Stimulated activated CD8-positive, alpha-beta memory T cell treated with anti-CD3 and anti-CD28 coated beads, Interleukin-7, amount 100 ng/mL, for 24 hours (primary cell): ENCODE measurements at places on chromosomes 12 and 14.

DNA sequence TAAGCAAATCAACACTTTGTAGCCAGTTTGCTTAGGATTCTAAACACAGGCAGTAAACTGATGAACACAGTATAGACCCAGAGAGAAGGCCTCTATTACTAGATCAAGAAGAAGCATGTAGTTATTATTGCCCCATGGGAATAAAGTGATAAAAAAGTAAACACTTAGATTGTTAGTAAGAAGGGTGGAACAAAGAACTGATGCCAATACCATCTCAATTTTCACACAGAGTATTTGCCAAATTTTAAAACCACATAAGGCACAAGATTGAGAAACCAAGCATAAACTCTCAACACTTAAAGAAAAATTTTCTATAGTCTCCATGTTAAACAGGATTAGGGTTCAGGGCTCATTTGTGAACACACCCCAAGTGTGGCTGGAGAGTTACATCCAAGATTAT is 77.0 kb upstream of the SYT1 start:
- DNase-seq: no peak

DNA sequence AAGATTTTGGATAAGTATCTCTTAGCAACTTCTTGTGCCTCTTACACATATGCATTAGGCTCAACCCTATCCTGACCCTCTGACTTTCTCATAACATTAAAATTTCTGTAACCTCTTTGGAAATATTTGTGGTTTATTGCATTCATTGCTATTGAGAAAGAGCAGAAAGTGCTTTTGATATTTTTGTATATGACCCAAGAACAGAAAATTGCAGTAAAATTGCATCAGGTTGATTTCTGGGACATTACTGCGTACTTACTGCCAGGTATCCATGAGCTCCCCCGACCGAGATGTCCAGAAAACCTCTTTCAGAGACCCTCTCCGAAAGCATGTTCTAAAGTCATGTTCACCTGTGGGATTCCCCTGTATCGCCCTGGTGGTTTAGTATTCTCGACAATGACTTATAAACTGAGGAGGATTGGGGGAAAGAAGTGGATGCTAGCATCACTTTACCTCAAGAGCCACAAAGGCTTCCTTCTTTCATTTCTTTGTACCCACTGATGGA is 14.5 kb upstream of the IL22 start:
- no peak for DNase-seq

DNA sequence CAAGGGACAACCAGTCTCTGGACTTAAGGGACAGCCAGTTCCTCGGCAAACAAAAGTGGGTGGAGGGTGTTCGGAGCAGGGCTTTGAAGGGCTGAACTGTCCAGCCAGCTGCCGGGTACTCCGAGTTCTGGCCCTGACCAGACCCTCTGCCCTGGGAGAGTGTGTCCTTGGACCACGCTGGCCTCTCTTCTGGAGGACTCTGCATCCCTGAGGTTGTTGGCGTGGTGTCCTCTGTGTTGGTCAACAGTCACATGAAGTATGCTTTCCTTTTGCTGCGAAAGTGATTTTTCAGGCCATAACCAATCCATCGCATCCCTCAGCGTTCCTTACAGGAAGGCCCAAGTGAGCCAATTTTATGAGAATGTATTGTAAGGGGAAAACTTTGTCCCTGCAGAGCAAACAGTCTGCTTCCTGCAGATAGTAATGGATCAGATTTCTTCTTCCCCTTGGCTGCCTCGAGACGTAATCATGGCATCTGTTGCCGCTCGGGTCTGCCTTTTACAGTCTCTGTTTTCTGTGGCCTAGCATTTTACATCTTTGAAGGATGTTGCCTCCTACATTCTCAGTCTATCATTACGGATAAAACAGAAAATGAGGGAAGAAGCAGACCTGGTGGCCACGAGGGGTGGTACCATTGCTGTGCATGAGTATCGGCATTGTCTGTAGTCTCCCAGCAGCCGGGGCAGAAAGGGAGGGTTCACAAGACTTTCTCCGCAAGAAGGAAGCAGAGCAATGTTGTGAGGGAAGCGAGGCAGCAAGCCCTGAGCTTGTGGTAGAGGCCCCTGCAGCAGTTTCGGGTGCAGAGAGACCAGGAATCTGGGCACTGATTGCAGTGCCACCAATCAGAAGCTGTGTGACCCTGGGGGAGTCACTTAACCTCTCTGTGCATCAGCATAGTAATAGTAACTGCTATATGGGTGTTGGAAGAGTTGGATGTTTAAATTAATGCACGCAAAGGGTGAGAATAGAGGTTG is 47.4 kb downstream of the SMIM41 start:
- DNase-seq: no peak

- no peak for DNase-seq
These were observed 169.9 kb downstream of the DICER1 start for GRCh38 chr14:94987409-94987808.

DNA sequence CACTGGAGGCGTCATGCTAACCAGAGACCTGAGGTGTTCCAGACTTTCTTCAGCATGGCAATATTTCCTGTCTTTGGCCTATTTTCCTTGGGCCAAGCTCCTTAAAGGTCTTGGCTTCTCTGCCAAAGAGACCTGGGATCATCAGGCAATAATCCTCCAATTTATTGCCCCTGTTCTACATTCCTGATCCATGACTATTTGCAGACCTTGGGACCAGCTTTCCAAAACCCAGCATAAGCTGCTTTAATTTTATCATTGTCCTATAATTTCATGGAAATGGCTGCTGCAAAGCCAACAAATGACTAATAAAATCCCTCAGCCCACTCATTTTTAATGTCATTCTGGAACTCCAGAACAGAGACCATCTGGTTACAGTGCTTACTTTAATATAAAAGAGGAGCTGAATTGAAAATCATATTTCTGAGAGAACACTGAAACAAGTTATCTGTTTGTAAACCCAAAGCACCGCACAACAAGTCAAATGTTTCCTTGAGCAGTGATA is 166.9 kb upstream of the BTG1 start:
- DNase-seq: no peak

DNA sequence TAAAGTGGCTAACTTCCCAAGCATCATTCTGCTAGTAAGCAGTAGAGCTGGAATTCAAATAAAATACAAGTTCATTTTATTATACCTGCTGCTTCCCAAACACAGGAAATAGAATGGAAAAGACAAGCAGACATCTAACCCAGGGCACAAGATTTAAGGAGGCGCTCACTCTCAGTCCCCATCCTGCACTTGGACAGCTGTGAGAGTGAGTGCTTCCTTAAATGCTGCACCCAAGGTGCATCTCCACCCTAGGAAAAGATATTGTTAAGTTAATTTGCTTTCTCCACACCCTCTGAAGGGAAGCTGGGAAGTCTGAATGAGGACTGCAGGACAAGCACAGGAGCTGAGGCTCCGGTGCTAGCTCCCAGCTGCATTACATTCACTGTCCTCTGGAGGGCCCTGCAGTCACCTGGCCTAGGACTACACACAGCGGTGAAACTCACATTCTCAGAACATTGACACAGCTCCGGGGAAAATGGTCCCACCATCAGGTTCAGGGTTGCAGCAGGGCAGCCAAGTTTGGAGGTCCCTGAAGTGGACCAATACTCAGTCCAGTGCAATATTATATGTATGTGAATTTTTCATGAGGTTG is 14.2 kb downstream of the HEBP1 start:
- DNase-seq: no peak

- DNase-seq: no peak
These were observed 36.8 kb upstream of the VPS33A start for GRCh38 chr12:122303068-122303467.

DNA sequence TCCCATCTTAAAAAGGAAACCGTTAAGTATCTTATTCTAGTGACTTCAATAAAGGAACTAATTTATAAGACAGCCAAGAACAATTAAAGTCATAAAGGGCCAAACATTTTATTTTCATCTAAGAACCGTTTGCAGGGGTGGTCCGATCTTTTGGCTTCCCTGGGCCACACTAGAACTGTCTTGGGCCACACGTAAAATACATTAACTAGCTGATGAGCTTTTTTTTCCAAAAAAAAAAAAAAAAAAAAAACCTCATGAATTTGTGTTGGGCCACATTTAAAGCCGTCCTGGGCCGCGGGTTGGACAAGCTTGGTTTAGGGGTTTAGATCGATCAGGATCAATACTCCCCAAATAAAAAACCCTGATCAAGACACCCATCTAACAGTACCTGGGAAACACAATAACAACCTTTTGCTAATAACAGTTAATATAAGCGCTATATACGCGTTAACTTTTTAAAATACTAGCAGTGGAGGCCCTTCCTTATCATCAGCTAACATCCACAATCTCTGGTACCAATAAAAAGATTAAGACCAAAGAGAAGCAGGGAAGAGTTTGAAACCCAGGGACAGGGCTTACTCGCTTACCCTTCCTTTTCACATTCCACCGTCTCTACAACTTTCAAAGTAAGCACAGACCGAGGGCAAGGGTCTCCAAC is 1.1 kb downstream of the NAP1L1 start:
- no peak for DNase-seq

DNA sequence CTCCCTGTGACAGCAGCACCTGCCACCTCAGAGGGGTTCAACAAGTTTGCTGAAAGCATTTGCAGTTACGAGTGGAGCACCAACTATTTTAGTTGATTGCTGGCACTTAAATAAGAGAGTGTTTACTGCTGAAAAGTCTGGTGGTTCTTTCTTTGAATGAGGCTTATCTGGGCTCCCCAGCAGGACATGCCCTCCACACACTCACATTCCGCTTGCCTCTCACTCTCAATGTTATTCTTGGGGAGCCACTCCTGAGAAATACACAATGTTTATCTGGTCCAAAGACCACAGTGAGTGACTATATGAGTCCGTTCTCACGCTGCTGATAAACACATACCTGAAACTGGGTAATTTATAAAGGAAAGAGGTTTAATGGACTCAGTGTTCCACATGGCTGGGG is 31.9 kb downstream of the NT5DC3 start:
- DNase-seq: no peak

GRCh38 chr12:20716985-20717384 is 21.9 kb downstream of the SLCO1C1 start:
- DNase-seq: no peak

GRCh38 chr14:73725116-73726024 is 11.2 kb upstream of the PNMA1 start:
- no peak for DNase-seq

- DNase-seq: no peak
These were observed 970.4 kb upstream of the TMEM132C start for GRCh38 chr12:127296591-127296990.

- no peak for DNase-seq
These were observed 618 bp downstream of the GNPNAT1 start for GRCh38 chr14:52790756-52791222.

GRCh38 chr12:85558684-85559083 is 277.5 kb downstream of the RASSF9 start:
- no peak for DNase-seq

DNA sequence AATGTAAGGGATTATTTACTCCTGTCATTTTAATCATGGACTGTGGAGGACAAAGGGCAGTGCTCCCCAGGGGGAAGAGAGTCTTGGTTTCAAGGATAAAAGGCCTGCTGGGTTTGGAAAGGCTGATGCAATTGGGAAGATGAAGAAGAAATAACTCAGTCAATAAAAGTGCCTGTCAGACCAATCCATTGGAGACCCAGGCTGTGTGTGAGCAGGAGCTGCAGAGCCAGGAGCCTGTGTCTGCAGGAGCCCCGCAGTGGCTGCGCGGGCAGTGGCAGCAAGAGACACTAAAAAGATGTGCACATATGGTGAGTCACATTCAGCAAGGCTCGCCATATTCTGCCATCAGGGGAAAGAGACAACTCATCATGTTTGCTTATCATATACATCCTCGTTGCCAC is 90.4 kb downstream of the CRACR2A start:
- no peak for DNase-seq
